ENCODE measurements at places on chromosomes 16 and 17.

- DNase-seq, result no peak
These were observed 954 bp downstream of the MYO1D start for GRCh38 chr17:32875923-32876416.

- no peak for DNase-seq
These were observed 769.0 kb downstream of the KCNJ2 start for GRCh38 chr17:70938336-70938735.

DNA sequence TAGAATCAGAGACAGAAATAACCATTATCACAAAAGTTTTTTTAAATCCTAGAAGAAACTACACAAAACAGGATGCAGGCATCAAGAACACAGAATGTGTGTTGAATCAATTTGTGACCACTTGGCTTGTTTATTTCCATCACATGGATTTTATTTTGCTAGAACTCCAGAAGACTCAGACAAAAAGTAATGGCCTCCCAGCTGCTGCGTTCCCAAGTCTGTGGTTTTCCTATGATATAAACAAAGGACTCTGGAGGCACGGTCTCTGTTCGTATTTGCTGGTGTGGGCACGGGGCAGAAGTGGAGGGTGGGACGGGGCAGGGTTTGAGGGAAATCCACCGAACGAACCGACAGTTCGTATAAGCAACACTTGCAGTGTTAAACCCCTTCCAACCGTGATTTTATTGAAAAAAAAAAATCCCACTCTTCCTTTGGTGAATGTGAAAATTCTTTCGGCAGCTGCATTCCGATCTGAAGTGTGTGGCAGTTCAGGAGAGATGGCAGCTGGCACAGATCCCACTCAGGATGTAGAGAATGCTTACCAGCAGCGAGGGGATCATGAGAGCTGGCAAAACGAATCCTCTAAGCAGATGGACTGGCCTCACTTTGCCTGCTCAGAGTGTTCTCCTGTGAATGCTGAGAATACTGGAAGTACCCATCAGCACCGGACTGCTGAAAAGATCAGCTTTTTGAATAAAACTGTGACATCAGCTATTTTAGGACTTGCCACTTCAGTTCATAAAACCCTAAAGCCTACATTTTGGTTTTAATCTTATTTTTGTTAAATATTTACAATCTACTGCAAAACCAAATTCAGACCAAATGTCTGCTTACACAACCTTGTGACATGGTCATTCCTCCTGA, 165.2 kb downstream of the VPS53 start:
- DNase-seq, result no peak

GRCh38 chr16:27718201-27719105, 168.5 kb downstream of the KATNIP start:
- DNase-seq, result no peak

- no peak for DNase-seq
These were observed 143.1 kb upstream of the KCNJ18 start for GRCh38 chr17:21549107-21549687.

- DNase-seq, result no peak
These were observed 28.1 kb upstream of the KRT17 start for GRCh38 chr17:41652461-41652970.

- DNase-seq, result no peak
These were observed 24.8 kb upstream of the STH start for GRCh38 chr17:45973946-45974859.

DNA sequence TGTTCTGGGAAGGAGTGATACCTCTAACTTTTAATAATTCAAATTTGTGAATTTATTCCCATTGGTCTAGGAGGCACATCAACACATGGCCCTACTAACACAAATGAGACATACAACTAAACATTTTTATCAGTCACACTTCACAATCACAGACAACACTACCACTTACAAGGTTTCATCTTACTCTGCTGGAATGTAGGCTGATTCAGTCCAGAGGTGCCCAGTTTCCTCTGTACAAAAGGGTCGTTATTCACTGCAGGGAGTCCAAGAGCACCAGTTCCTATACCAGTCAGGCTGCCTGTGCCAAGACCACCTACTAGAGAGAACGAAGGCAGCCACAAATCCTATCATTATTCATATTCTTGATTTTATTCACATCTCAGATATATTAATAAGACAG, 41.4 kb downstream of the SETD6 start:
- no peak for DNase-seq

DNA sequence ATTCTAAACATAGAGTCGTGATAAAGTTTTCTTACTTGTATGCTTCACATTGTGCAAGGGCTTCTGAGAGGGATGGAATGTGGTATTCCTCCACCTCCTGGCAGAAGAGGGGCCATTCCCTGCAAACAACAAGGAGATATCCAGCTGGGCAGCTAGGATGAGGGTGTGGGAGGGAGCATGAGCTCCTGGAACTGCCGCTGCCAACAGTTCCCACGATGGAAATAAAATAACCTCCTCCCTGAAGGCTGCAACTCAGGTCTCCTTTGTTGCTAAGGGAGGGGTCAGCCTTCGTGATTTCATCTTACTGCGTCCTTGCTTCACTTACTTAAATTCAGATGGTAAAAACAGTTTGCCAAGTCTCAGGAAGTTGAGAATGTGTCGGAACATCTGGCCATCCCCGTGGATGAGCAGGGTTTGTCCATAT, 15.6 kb downstream of the PLEKHG4 start:
- no peak for DNase-seq

DNA sequence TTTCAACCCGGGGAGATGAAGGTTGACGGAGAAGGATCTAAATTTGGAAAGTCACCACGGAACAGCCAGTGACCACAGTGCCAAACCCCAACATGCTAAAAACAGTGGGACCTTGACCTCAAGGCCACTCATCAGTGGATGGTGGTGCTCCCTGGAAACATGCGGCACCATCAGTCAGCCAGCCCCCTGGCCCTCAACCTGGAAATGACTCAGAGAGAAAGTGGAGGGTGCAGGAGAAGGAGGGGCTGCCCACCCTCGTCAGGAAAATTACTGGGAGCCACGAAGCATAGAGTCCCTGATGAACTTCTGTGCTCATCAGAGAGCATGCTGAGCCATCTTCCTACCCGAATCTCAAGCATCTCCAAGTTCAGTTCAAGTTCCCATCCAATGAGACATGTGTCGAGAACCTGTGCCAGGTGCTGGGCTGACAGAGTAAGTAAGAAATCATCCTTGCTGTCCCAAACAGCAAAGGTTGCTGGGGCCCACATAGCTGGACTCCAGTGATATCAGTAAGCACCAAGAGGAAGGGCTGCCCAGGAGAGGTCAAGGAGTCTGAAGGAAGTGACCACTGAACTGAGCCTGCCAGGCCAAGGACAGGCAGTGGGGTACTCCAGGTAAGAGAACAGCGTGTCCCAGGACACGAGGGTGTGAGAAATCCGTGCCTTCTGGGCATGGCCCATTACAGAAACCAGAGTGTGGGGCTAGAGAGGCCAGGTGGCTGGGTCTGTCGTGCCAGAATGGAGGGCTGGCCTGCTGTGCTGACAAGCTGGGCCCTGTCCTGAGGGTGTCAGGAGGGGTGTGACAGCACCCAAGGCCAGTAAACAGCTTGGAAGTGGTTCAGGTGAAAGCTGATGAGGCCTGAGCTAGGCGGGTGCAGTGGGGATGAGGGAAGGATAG, 5.2 kb downstream of the PECAM1 start:
- DNase-seq, result no peak

GRCh38 chr16:86216591-86216990, 293.7 kb upstream of the FOXF1 start:
- DNase-seq, result no peak

GRCh38 chr16:83959656-83960434, 6.8 kb downstream of the OSGIN1 start:
- no peak for DNase-seq

GRCh38 chr17:309361-309888, 43.2 kb downstream of the RPH3AL start:
- no peak for DNase-seq

- DNase-seq, result no peak
These were observed 154.2 kb downstream of the MRM1 start for GRCh38 chr17:36755586-36755985.

- DNase-seq, result no peak
These were observed 26.5 kb upstream of the PPM1D start for GRCh38 chr17:60573236-60574051.

DNA sequence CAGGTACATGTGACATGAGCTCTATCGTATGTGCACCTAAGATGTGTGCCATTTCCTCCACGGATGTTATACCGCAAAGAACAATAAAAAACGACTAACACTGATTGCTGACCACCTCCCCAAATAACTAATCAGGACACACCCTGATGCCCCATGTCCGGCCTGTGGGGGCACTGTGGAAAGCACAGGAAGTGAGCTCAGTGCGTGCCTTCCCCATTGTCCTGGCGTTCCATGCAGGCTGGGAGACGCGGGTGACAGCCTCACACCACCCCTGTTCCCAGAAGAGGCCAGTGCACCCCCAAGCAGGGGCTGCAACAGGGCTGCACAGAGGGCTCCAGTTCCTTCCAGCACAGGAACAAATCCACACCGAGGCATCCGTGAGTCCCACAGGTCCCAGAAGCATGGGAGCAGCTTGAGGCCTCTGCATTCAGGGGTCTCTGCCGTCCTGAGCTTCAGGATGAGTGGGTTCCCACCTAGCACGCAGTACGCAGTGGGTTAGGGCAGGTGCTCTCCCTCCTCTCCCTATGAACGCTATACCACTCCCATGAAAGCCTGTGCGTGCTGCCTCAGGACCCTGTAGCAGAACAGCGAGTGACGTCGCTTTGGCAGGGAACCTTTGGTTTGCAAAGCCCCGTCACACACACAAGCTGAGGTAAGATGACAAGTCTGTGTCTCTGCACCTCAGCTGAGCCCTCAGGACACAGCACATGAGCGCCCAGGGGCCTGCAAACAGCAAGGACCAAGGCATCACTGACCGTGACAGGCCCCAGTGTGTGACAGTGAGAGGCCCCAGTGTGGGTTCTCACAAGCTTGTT, 117.7 kb downstream of the ZNF778 start:
- DNase-seq, result no peak

DNA sequence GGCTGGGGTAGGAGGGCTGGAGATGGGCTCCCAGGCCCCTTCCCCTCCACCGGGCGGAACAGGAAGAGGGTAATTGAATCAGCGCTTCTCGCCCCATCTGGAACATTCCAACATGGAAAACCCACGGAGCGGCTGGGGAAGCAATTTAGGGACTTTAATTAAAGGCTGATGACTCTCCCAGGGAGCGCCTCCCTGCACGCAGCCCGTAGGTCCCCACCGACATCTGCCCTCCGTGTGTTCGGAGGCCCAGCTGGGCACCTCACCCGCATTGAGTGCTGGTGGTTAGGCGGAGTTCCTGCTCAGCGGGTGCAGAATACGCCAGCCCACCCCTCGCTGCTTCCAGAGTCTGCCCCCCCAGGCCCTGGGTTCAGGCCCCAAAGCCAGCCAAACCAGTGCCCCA, 10.0 kb downstream of the HS3ST6 start:
- no peak for DNase-seq

DNA sequence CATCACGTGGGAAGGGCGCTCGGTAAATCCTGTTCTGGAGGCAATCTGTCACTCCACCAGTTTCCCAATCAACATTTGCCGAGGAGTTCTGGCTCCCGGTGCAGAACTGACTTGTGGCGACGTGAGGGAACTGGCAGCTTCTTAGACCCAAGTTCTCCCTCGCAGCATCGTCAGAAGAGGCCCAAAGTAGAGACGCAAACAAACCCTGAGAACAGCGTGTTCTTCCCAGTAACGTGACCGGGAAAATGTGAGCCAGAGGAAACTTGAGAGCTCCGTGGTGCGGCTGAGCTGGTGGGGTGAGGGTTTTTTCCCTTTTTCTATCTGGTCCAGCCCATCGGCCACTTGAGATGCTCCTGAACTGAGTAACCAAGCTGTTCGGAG, 158.9 kb upstream of the CACNG5 start:
- DNase-seq, result no peak

- DNase-seq, result no peak
These were observed 182.6 kb downstream of the LGALS9B start for GRCh38 chr17:20284570-20285295.

- no peak for DNase-seq
These were observed 95.1 kb upstream of the CNTNAP4 start for GRCh38 chr16:76182041-76182635.

GRCh38 chr16:84552135-84552534, 47.7 kb upstream of the MEAK7 start:
- DNase-seq, result no peak

- no peak for DNase-seq
These were observed 18.7 kb upstream of the EVI2A start for GRCh38 chr17:31339906-31340661.

DNA sequence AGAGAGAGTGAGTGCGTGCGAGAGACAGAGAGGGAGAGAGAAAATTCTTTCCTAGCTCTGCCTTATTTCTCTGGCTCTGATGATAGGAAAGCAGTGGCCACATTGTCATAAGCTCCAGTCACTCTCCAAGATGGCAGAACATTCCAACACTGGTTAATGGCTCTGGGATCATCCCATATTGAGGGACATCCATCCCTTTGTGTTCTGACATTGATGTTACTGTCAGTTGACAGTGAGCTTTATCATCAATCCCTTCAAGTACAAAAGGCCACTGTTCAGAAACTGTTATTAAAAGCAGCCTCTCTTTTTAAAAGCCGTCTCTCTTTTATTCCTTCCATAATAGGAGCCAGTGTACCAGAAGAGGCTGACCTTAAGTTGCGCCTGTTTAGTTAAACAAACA, 1084.9 kb upstream of the RBFOX1 start:
- no peak for DNase-seq

DNA sequence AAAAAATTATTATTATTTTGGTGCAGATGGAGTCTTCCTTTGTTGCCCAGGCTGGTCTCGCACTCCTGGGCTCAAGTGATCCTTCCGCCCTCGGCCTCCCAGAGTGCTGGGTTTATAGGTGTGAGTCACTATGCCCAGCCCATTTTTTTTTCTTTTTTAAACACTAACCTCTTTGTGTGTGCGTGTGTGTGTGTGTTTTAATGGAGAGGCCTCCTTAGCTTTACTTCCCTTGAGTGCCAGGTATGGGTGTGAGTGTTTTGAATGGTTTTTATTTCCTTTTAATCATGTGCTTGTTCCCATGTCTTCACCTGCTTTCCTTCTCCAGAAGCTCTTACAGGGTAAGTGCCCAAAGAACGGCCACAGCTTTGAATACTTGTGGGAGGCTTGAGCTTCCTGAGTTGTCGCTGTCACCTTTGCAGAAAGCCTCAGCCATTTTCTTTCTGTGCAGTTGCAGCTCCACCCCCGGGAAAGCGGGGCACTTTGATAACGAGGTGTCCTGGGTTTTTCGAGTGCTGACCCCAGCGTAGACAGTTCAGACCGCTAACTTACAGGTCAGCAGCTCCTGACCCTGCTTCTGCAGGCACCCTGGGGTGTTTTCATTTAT, 22.6 kb downstream of the AKAP1 start:
- DNase-seq, result no peak

- no peak for DNase-seq
These were observed 210.4 kb downstream of the CA10 start for GRCh38 chr17:51948128-51948527.

Measured in SIG-M5 (cell line).